ENCODE measurements at places on chromosomes 3 and 15.

DNA sequence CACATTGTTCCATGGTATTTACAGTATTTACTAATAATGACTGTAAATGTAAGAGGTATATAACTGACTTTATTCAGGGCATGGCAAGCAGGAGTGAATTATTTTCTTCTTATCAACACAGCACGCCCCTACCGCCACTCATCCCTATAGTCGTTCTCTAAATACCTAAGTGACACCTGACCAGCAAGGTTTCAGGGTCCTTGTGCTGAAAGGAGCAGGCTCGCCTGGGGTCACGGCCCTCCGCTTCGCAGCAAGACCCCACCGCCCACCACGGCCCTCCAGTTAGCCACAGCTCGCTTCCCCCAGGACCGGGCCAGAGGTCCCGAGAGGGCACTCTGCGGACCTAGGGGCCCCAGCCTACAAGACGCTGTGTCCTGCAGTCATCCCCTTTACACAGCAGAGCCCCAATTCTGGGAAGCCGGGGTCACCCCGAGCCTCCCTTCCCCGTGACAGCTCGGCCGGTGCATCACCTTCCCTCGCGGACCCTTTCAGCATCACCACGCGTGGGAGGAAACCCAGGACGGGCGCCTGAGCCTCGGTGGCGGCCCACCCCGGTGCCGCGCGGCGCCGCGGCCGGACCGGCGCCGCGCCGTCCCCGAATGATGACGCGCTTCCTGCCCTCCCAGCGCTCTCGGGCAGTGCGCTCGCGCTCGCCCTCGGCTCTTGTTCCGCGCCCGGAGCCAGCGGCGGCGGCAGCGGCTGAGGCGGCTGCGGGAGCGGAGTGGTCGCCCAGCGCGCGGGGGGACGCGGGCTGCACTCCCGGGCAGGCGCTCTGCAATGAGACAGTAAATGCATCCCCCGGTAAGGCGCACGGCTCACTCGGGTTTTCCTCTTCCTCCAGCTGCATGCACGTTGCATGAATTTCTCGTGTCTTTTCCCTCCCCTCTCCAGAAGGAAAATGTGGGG lies 225.1 kb upstream of the C2CD4B start:
- DNase-seq, result peak; percentile 81

DNA sequence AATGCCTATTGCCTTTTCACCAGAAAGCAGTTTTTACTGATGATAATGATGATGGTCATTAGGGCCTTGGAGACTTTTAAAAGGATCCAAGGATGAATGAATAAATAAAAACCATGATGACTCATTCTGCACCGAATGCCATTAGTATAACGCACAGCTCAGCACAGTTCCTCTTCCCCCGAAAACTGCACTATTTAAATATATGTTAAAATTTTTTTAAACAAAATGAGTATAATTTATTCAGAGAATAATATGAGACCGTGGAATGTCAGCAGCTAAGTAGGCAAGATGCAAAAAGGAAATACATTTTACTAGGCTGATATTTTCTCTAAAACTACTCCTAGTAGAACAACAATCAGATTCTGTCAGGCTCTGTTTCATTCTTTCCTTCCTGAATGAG lies 83.4 kb upstream of the NANOGP8 start:
- DNase-seq, result peak; percentile 84

GRCh38 chr3:11555211-11555782 lies 88.4 kb downstream of the VGLL4 start:
- DNase-seq, result no peak

DNA sequence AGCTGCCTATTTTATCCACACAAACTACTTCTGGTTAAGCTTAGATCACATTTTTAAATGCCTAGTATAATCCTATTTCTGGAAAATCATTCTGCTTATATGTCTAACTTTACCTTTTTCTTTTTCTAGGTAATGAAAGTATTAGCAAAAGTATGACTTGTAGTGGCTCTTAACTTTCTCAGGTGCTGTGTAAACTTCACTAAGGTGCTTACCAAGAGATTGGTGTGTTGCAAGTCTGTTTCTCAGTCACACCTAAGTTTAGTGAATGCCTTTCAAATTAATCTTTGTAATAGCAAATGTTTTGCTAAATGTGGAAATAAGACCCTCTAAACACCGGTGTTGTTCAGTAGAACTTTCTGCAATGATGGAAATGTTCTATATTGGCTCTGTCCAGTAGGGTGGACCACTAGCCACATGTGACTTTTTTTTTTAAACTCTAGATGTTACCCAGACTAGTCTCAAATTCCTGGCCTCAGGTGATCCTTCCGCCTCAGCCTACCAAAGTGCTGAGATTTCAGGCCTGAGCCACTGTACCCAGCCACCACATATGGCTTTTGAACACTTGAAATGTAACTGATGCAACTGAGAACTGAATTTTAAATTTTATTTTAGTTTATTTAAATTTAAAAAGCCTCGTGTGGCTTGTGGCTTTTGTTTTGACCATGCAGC lies 22.0 kb downstream of the ARL13B start:
- DNase-seq, result no peak

- DNase-seq, result no peak
Observed at GRCh38 chr15:67774626-67775025, 50.7 kb upstream of the SKOR1 start.

DNA sequence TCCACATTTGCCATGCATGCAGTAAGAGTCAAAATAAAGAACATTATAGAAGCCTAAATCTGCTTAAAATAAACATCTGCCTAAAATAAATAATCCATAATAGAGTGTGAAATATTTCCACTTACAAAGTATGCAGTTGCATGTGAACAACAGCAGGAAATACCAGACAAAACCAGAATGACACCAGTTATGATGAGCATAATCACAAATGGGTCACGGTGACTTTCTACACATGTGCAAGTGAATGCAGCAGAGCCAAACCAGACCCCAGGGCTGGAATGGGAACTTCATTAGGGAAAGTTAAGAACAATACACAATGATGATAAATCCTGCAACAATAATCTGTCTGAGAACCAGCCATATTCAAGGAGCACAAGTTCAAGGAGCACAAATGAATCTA lies 615.5 kb downstream of the ROBO2 start:
- peak; percentile 44 for DNase-seq

GRCh38 chr3:69853027-69853426 lies 113.8 kb downstream of the MITF start:
- no peak for DNase-seq

Data from fibroblast of skin of right biceps (primary cell).